ENCODE measurements at places on chromosomes 1 and 21.

DNA sequence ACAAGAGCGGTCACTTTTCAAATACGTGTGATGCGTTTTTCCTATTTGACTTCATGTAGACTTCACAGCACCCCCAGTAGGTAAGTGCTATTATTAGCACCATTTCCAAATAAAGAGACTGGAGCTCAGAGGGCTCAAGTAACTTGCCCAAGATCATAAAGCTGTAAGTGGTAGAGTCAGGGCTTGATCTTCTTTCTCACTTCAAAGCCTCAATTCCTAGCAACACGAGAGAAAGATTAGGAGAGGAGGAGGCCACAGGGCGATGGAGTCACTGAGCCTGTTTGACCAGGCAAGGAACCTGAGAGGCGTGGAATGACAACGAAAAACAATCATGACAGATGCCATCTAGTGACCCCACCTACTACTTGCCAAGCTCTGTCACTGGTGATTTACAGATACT, 181.0 kb downstream of the FOXD2 start:
- DNase-seq = no peak

- no peak for DNase-seq
Observed at GRCh38 chr1:20980051-20980450, 192.9 kb upstream of the HP1BP3 start.

GRCh38 chr21:16535102-16535422, 805.3 kb downstream of the USP25 start:
- no peak for DNase-seq

DNA sequence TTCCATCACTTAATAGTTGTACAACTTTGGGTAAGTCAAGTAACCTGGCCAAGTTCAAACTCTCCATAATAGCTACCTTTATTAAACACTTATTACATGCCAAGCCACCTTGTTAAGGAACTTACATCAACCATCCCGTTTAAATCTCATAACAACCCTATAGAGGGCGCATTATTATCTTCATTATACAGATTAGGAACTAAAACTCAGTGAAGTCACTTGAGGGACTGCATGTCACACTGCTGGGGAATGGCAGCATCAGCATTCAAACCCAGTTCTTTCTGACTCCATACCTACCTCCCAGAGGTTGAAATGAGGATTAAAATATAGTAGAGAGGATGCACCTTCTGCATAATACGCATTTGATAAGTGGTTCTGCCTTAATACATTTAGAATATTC, 47.1 kb upstream of the PLA2G2C start:
- DNase-seq = no peak

- no peak for DNase-seq
Observed at GRCh38 chr1:151868486-151868885, 15.0 kb upstream of the THEM5 start.

DNA sequence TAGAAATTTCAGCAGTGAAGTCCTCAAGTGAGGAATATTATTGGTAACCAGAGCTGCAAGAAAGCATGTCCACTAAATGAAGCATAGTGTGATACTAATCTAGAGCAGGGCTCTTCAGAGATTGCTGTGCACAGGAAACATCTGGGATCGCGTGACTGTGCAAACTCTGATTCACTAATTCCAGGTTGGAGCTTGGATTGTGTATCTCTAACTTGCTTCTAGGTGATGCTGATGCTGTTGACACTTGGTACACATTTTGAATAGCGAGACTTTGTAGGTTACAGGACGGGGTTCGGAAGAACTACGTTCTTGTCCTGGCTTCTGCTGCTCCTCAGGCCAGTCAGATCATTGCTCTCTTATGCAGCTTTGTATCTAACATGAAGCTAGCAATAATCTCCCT, 66.5 kb downstream of the PRRX1 start:
- no peak for DNase-seq

DNA sequence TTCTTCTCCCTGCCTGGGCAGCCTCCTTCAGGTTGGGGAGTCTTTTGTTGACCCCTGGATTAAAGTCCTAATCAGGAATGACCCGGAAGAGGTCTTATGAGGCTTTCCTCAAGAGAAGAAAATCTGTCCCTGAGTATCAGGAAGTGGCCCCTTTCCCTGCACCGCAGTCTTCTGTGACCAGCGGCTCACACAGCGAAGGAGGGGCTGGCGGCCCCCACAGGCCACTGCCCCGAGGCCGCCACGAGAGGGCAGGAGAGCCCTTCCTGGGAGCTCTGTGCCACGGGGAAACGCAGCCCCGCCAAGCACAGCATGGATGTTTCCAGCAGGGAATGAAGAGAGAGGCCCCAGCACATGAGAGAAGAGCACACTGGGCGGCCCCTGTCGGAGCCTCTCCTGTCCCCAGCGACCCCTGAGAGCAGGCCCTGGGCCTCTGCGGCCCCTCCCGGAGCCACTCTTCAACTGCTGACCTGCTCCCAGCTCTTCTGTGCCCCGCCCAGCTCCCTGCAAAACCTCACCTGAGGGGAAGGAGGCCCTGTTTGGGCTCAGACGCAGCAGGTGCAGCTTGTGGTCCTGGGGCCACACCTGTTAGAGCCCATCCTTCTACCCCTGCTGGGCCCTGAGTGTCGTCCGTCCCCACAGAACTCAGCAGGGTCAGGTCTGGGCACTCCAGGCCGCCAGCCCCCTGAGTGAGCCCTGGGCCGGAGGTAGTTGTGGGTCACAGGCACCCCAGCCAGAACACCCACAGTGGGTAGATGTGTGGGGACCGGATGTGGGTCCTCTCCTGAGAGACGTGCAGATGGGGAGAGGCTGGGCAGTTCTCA, 4.9 kb upstream of the POFUT2 start:
- peak; percentile 58 for DNase-seq

DNA sequence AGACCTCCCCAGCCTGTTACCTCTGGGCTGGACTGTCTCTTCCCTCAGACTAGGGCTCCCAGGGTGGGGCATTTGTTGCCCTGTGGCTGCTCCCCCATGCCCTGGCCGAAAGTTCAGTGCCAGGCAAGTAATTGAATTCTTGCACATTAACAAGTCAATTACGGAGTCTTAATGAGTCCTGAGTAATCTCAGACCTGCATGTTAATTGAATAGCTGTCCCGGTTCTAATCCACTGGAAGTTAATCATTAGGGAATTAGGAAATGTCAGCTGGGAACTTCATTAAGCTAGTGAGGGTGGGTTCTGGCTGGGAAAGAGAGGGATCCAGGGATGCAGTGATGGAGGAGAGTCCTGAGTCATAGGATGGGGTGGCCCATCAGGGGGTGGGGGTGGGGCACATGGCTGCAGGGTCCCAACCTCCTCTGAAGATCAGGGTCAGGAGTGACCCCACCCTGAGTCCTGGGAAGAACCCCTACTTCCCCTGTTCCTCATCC, 47.1 kb upstream of the CSF3R start:
- DNase-seq = no peak

DNA sequence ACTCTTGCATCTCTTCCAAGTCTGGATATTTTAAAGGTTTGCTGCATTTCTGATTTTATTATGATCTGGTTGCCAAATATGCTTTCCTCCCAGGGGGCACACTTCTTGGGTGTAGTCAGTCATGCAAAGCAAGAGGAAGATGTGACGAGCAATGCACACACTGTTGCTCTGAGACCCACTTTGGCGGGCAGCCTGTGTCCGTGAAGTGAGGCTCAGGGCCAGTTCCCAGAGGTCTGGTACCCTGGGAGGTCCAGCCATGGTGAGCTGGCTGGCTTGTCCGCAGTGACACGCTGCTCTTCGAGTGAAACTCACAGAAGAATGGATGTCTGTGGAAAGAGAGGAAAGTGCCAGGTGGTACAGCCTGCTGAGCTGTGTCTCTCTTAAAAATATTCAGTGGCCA, 52.8 kb upstream of the EDN2 start:
- DNase-seq = no peak

GRCh38 chr1:24970399-24970753, 40.3 kb upstream of the RUNX3 start:
- no peak for DNase-seq

- no peak for DNase-seq
Observed at GRCh38 chr1:53918343-53918742, 24.4 kb downstream of the DIO1 start.

DNA sequence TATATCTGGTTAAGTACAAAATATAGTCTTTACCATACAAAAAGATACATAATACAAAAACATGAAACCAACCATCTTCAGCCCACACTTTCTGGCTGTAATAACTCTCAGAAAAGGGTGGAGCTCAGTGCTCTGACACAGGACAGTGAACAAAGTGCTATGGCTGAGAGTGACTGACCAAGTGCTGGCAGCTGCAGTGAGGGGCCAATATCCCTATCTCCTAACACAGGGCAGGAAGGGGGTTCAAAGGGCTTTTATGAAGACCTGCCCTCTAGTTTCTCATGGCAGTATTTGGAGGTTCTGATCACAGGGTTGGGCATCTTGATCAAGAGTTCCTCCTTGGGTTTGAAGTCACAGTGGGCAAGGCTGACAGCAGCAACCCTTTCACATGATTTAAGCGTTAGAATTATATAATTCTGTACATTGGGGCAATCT, 3.9 kb downstream of the TXNIP start:
- no peak for DNase-seq

GRCh38 chr1:162590686-162591085, 29.2 kb downstream of the UAP1 start:
- no peak for DNase-seq

DNA sequence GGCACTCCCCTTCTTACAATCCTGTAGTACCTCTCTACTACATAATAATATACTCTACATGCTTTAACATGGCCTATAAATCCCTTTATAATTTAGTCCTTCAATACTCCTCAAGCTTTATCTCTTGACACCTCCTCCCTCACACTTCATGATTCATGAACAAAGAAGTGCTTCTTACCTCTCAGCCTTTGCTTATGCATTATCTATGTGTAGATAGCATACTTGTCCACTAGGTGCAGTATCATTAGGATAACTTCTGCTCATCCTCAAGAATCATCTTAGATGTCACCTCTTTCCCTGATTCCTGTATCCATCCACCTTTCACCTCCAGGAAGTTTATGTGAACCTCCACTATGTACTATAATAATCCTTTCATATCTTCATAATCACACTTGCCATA, 74.4 kb downstream of the COL24A1 start:
- no peak for DNase-seq

DNA sequence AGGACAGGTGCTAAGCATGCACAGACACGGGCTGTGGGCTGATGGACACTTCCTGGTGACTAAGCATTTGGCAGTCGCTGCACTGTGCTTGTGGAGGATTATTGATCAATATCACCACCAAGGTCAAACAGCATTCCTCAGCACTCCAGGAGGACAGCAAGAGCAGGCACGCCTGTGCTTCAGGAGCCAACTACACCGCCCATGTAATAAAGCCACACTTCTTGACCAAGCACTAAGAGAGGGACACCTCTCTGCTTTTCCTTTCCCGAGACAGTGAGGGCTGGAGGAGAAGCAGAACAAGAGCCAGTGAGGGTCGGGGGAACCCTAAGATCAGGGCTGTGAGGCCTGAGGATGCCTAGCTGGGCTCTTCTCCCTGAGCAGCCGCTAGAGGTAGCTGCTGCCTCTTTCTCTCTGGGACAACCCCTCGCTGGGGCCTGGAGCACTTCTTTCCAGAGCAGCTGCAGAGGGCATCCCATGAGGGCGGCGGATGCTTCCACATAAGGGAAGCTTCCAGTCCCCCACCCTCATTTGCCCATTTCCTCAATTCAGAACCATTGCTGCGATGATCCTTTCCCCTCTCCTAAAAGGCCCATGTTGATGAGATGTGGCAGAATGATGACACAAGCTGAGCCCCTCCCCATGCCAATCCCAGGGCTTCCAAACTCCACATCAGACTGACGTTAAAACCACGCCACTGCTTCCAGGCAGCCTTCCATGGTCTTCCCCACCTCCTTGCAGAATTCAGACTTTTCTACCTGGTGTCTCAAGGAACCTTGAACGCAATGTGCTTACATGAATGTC, 19.1 kb downstream of the RAB7B start:
- no peak for DNase-seq

- DNase-seq = no peak
Observed at GRCh38 chr1:98940069-98940721, 64.5 kb downstream of the PLPPR5 start.

DNA sequence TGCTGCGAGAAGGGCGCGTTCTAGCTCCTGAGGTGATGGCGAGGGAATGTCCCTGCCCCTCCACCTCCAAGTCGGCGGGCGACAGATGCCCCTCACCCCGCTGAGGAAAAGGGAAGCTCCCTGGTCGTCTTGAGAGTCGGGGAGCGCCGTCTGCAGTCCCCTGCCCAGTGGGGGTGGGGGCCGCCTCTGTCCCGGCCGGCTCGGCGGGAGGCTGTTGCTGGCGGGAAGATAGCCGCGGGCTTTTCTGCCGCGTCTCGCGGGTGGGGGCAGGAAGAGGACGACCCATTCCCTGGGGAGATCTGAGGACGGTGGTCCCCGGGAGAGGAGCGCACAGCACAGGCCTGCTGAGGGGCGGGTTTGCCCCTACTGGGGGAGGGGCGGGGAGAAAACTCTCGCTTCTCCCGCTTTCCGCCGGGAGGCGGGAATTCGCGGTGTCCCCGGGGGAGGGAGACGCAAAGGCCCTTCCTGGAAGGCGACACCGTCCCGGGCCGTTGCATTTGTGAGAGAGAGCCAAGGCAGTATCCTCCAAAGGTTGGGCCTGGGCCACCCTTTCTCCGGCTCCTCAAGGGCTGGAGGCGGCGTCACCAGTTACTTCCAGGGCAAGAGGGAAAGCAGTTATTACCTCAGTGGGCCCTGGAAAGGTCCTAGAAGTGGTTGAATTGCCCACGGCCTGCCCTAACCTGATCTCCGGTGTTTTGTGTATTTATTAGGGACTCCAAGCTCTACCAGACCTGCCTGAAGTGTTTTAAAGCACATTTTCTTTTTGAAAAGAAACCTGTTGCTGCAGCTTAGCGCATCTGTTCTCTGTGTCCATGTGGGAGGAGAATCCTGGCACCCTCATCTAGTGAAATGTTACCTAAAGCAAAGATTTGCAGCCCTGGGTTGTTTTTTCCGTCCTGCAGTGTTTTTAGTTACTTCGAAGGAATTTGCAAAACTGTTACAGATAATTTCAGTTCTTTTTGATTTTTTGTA, 648 bp downstream of the S100PBP start:
- peak; percentile 16 for DNase-seq

DNA sequence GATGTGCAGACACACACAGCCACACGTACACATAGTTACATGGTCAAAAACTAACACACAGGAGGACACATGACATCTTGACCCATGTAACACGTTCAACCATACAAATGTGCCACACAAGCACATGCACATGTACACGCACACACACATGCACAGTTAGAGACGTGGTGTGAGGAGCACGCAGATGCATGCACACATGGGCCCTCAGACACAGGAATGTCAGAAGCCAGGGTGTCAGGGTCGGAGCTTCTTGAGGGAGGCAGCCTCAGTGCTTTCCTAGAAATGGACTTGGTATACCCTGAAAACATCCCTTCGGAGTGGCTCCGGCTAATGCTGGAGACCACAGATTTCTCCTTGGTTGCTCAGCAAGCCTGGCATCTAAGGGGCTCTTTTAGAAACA, 114.3 kb downstream of the DMRTB1 start:
- DNase-seq = no peak

- no peak for DNase-seq
Observed at GRCh38 chr1:94095112-94095637, 25.8 kb downstream of the ABCA4 start.
